Aorta (tissue), 5 donors: ENCODE measurements at places on chromosomes 1 and 21. TPM values are rescaled to one million over a fixed set of nuclear protein-coding genes. Genes with fewer than 3 reads are reported as not detected.

DNA sequence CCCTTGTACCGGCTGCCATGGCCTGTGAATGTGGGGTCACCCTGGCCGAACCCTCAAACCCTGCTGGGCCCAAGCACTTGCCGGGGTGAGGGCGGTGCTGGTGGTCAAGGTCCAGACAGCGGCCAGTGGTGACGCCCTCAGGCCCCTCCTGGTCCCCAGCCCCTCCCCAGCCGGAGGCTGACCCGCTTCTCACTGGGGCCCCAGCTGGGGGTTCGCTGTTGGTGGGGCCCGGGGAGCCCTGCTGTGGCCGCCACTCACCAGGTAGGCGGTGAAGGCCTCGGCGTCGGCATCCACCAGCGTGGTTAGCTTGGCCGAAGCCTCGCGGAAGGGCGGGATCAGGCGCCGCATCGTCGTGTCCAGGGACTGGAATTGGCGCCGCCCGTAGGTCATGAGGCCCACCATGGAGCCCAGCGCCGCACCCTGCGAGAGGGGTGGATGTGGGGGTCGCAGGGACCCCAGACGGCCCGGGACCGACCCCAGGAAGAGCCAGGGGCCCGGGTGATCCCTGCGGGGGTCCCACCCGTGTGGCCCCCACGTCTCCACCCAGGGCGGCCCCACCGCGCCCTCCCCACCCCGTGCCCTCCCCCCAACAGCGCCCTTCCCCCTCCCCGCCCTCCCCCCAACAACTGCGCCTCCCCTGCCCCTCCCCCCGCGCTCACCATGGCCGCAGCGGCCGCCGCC, 10.1 kb downstream of the FTCD start:
- no peak overlapping the region for H3K27ac ChIP-seq
- H3K36me3 ChIP-seq, result no peaks in the 10 kb centered on the region
- DNase-seq, result peak; percentile 75
- H3K4me3 ChIP-seq, result no peak overlapping the region
- no peaks in the 10 kb centered on the region for H3K4me1 ChIP-seq
- H3K27me3 ChIP-seq, result no peaks in the 10 kb centered on the region

DNA sequence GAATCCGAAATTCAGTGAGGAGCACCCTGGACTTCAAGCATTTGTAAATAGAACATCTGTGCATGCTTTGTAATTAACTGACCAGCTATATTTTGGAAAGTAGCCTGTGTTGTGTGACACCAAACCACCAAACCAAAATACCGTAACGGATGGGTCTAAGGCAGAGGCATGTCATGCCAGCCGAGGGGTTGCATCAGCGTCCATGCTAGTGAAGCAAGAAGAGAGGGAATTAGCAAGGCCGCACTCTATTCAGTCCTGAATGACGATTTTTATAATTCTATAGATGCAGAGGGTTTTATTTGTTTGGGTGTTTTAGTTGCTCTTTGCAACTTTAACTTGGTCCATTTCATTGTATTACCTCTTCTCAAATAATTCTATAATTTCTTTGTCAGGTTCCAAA, 116.8 kb upstream of the SMYD2 start:
- H3K27ac ChIP-seq, result no peak overlapping the region
- no peaks in the 10 kb centered on the region for H3K4me1 ChIP-seq
- no peaks in the 10 kb centered on the region for H3K27me3 ChIP-seq
- H3K4me3 ChIP-seq, result no peak overlapping the region

- H3K4me1 ChIP-seq, result no peaks in the 10 kb centered on the region
- H3K27ac ChIP-seq, result no peak overlapping the region
- H3K36me3 ChIP-seq, result no peaks in the 10 kb centered on the region
- peak; percentile 79 for DNase-seq
Measured at GRCh38 chr1:153357076-153357852, 390 bp upstream of the S100A9 start.

GRCh38 chr21:38181096-38181495, 75.7 kb upstream of the KCNJ15 start:
- H3K4me1 ChIP-seq, result no peaks in the 10 kb centered on the region
- no peak for DNase-seq
- no peak overlapping the region for H3K4me3 ChIP-seq
- H3K27ac ChIP-seq, result no peak overlapping the region
- H3K36me3 ChIP-seq, result no peaks in the 10 kb centered on the region

- no peaks in the 10 kb centered on the region for H3K4me1 ChIP-seq
- no peak for DNase-seq
- H3K27me3 ChIP-seq, result no peaks in the 10 kb centered on the region
Measured at GRCh38 chr1:51193564-51193963, 42.5 kb upstream of the RNF11 start.

- H3K4me3 ChIP-seq, result no peak overlapping the region
- no peak overlapping the region for H3K27ac ChIP-seq
- H3K27me3 ChIP-seq, result no peaks in the 10 kb centered on the region
- H3K4me1 ChIP-seq, result no peaks in the 10 kb centered on the region
Measured at GRCh38 chr1:25990251-25990650, 7.6 kb downstream of the PAFAH2 start.

Gene TCP10L
- 1.4 TPM for total RNA-seq

GRCh38 chr21:29540289-29540688, 241.6 kb downstream of the BACH1 start:
- no peaks in the 10 kb centered on the region for H3K36me3 ChIP-seq
- no peak for DNase-seq
- H3K27me3 ChIP-seq, result no peaks in the 10 kb centered on the region
- no peaks in the 10 kb centered on the region for H3K4me1 ChIP-seq

GRCh38 chr1:66779475-66780078, 21.5 kb downstream of the INSL5 start:
- no peaks in the 10 kb centered on the region for H3K36me3 ChIP-seq
- H3K27ac ChIP-seq, result no peak overlapping the region
- H3K4me1 ChIP-seq, result no peaks in the 10 kb centered on the region
- no peaks in the 10 kb centered on the region for H3K27me3 ChIP-seq
- DNase-seq, result no peak
- H3K4me3 ChIP-seq, result no peak overlapping the region

DNA sequence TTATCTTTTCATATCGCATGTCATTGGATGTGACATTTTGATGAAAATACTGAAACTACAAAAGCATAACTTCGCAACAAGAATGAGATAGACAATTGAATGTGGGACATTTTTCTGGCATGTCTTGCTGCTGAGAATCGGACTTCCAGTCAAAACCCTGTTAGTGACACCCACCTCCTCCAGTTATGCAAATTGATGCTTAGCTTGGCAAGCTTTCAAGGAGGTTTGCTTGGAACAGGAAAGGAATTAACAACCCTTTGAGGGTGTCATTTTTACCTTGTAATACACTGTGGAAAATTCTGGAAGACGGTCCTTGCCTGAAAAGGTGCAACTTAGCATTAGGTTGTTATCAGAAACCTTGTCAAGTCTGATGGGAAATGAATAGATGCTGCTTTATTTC, 38.8 kb upstream of the FAM3B start:
- no peaks in the 10 kb centered on the region for H3K27me3 ChIP-seq
- peaks cover 4% of the 10 kb centered on the region for H3K36me3 ChIP-seq
- H3K4me1 ChIP-seq, result peaks cover 1% of the 10 kb centered on the region
- no peak overlapping the region for H3K27ac ChIP-seq
- no peak overlapping the region for H3K4me3 ChIP-seq

DNA sequence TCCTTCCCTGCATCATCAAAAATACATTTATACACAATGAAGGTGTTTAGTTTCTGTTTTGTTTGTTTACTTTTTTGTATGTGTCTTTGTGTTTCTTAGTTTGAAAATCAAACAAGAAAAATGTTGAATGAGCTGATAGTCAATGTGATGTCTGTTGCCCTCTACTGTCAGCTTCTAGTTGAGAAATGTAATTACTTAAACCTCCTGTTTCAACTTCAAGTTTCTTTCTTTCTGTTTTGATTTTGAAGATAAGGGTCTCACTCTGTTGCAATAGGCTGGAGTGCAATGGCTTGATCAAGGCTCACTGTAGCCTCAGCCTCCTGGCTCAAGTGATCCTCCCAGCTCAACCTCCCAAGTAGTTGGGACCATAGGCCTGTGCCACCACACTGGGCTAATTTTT, 37.5 kb downstream of the SPTA1 start:
- no peaks in the 10 kb centered on the region for H3K36me3 ChIP-seq
- no peak for DNase-seq
- H3K27me3 ChIP-seq, result no peaks in the 10 kb centered on the region
- H3K27ac ChIP-seq, result no peak overlapping the region
- no peak overlapping the region for H3K4me3 ChIP-seq
